ENCODE measurements at places on chromosomes 11 and 22. TPM values are rescaled to one million over a fixed set of nuclear protein-coding genes. Genes with fewer than 3 reads are reported as not detected.

- H3K4me1 ChIP-seq, result no peaks in the 10 kb centered on the region
- no peak overlapping the region for H3K4me3 ChIP-seq
These were observed 408.9 kb upstream of the CCDC90B start for GRCh38 chr11:83695046-83695445.

MPEG1 gene
- total RNA-seq, result not detected

- H3K4me1 ChIP-seq, result no peaks in the 10 kb centered on the region
- no peak overlapping the region for H3K4me3 ChIP-seq
- no peak overlapping the region for H3K27ac ChIP-seq
These were observed 94.3 kb upstream of the CTSC start for GRCh38 chr11:88431675-88432341.

DNA sequence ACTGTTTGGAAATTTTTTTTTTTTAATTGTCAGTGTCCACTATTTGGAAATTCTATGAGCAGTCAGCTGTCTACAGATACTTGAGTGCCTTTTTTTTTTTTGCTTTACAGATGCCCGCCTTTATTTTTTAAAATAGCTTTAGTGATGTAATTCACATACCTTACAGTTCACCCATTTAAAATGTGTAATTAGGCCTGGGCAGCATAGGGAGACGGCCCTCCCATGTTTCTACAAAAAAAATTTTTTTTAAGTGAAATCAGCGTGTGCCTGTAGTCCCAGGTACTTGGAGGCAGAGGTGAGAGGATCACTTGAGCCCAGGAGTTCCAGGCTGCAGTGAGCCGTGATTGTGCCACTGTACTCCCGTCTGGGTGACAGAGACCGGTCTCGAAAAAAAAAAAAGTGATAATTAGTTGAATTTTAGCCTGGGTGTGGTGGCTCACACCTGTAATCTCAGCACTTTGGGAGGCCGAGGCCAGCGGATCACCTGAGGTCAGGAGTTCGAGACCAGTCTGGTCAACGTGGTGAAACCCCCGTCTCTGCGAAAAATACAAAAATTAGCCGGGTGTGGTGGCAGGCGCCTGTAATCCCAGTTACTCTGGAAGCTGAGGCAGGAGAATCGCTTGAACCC is 1.5 kb downstream of the ZNF143 start:
- DNase-seq, result no peak
- no peaks in the 10 kb centered on the region for H3K36me3 ChIP-seq
- H3K4me3 ChIP-seq, result peak overlapping the region; percentile 49
- peak overlapping the region; percentile 89 for H3K27ac ChIP-seq

- DNase-seq, result no peak
- H3K27ac ChIP-seq, result no peak overlapping the region
- H3K4me1 ChIP-seq, result no peaks in the 10 kb centered on the region
- no peaks in the 10 kb centered on the region for H3K27me3 ChIP-seq
- no peaks in the 10 kb centered on the region for H3K36me3 ChIP-seq
These were observed 315.8 kb downstream of the CTTN start for GRCh38 chr11:70713988-70714665.

GRCh38 chr11:1805525-1805924 is 29.3 kb upstream of the SYT8 start:
- H3K4me3 ChIP-seq, result no peak overlapping the region
- no peaks in the 10 kb centered on the region for H3K27me3 ChIP-seq
- no peaks in the 10 kb centered on the region for H3K4me1 ChIP-seq
- no peak for DNase-seq
- H3K27ac ChIP-seq, result no peak overlapping the region
- no peaks in the 10 kb centered on the region for H3K36me3 ChIP-seq

GRCh38 chr22:41780746-41781505 is 19.6 kb upstream of the CCDC134 start:
- H3K36me3 ChIP-seq, result no peaks in the 10 kb centered on the region
- H3K27me3 ChIP-seq, result no peaks in the 10 kb centered on the region
- peak; percentile 49 for DNase-seq
- no peak overlapping the region for H3K4me3 ChIP-seq
- no peak overlapping the region for H3K27ac ChIP-seq

DNA sequence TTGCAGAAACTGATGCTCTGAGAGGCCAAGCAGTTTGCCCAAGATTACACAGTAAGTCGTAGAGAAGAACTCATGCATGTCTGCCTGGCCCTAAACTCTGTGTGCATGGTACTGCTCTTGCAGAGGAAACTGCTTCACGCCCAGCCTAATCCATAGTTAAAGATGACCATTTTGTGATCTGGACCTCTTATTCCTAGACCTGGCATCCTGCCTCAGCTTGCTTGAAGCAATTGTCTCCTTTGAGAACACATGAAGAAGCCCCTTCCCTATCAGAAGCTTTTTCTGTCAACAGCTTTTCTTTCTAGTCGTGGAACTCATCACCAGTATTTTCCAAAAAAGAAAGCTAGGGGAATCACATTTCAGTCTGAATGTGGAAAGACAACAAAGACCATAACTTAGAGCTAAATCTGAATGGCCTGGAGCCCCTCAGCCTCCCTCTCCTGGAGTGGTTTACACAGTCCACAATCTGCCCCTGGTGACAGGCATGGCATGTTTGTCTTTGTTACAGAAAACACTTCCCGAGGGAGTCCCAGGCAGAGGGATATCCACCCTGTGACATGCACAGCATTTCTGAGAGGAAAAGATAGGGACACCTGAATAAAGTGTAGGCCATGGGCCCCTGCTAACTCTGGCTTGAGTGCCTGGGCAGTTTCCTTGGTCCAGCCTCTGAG is 2.9 kb upstream of the FZD4 start:
- no peak for DNase-seq
- no peaks in the 10 kb centered on the region for H3K36me3 ChIP-seq
- H3K4me1 ChIP-seq, result peaks cover 9% of the 10 kb centered on the region
- H3K27me3 ChIP-seq, result no peaks in the 10 kb centered on the region

ESRRA gene
- total RNA-seq, result 38.0 TPM

LRRC10B gene
- total RNA-seq, result not detected

GRCh38 chr11:35138606-35138942 is 397 bp upstream of the CD44 start:
- peaks cover 19% of the 10 kb centered on the region for H3K4me1 ChIP-seq
- H3K36me3 ChIP-seq, result no peaks in the 10 kb centered on the region
- peak overlapping the region; percentile 53 for H3K4me3 ChIP-seq
- peak overlapping the region; percentile 18 for H3K27ac ChIP-seq

DNA sequence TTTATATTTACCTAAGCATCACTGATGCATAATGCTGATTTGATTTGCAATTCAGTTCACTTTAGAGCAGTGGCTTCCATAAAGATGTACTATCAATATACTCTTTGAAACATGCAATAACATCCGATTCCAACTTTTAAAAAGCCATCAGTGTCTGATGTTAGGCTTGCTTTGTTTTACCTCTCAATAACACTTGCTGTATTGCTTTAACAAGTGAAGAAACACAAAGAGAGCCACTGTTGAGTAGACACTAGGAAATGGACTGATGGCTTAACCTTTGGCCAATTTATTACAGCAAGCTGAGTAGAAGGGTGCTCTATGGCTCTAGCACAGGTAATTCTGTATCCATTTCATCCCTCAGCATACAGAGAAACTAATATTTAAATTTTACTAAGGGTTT is 122.1 kb downstream of the FCHSD2 start:
- no peak overlapping the region for H3K4me3 ChIP-seq
- H3K27me3 ChIP-seq, result no peaks in the 10 kb centered on the region
- H3K4me1 ChIP-seq, result no peaks in the 10 kb centered on the region

GRCh38 chr11:67450796-67451657 is 1.5 kb downstream of the GPR152 start:
- H3K27ac ChIP-seq, result no peak overlapping the region
- DNase-seq, result no peak
- H3K4me1 ChIP-seq, result peaks cover 7% of the 10 kb centered on the region
- no peak overlapping the region for H3K4me3 ChIP-seq

LMNTD2 gene
- 1.8 TPM for total RNA-seq

All from endothelial cell of umbilical vein (primary cell).